Neural crest cell (in vitro differentiated cells): ENCODE measurements at places on chromosomes 16 and 17. TPM values are rescaled to one million over a fixed set of nuclear protein-coding genes. Genes with fewer than 3 reads are reported as not detected.

- peaks cover 31% of the 10 kb centered on the region for H3K4me1 ChIP-seq
- DNase-seq: no peak
- peaks cover 3% of the 10 kb centered on the region for H3K36me3 ChIP-seq
- no peak overlapping the region for H3K4me3 ChIP-seq
- no peaks in the 10 kb centered on the region for H3K27me3 ChIP-seq
Observed at GRCh38 chr16:72723781-72724180, 324.1 kb downstream of the ZFHX3 start.

KDM6B gene
- 64.8 and 70.2 TPM in 2 replicates for total RNA-seq

KRTAP17-1 gene
- not detected in 2 replicates for total RNA-seq

- H3K4me1 ChIP-seq: no peaks in the 10 kb centered on the region
- peaks cover 17% of the 10 kb centered on the region for H3K36me3 ChIP-seq
- DNase-seq: no peak
- no peak overlapping the region for H3K4me3 ChIP-seq
- no peaks in the 10 kb centered on the region for H3K27me3 ChIP-seq
Observed at GRCh38 chr17:30854146-30854545, 22.4 kb downstream of the ATAD5 start.

- H3K36me3 ChIP-seq: no peaks in the 10 kb centered on the region
- no peak overlapping the region for H3K27ac ChIP-seq
- no peaks in the 10 kb centered on the region for H3K27me3 ChIP-seq
Observed at GRCh38 chr17:43877031-43877430, 30.1 kb downstream of the CD300LG start.
